ENCODE measurements at places on chromosomes 1 and 21. TPM values are rescaled to one million over a fixed set of nuclear protein-coding genes. Genes with fewer than 3 reads are reported as not detected.

Gene HJV
- not detected for polyA plus RNA-seq

Gene ALDH4A1
- polyA plus RNA-seq = 1.4 TPM

Gene TRIM62
- polyA plus RNA-seq = 7.0 TPM

Gene NID1
- not detected for polyA plus RNA-seq

Gene TDRD5
- polyA plus RNA-seq = not detected

Gene KCNC4
- 2.0 TPM for polyA plus RNA-seq

Gene LRRC38
- not detected for polyA plus RNA-seq

Gene LINGO4
- polyA plus RNA-seq = 0.28 TPM

Gene FCRL2
- polyA plus RNA-seq = not detected

Gene PRAMEF18
- not detected for polyA plus RNA-seq

Gene LRRC41
- 49.9 TPM for polyA plus RNA-seq

Gene NLRP3
- polyA plus RNA-seq = 3.0 TPM

Gene HIPK1
- 19.4 TPM for polyA plus RNA-seq

Gene ANKRD35
- polyA plus RNA-seq = 1.3 TPM

Gene SOX13
- 5.5 TPM for polyA plus RNA-seq

Gene LAX1
- polyA plus RNA-seq = 47.1 TPM

Gene CD84
- 58.1 TPM for polyA plus RNA-seq

Gene RGS13
- polyA plus RNA-seq = not detected

Gene ADAMTS4
- polyA plus RNA-seq = 0.17 TPM

Gene SMCP
- not detected for polyA plus RNA-seq

Gene LCE1C
- polyA plus RNA-seq = not detected

Gene CAPZB
- polyA plus RNA-seq = 540 TPM

Gene SLC2A5
- polyA plus RNA-seq = not detected

Gene GJA5
- not detected for polyA plus RNA-seq

Gene SPAG17
- polyA plus RNA-seq = not detected

Gene C21orf58
- 0.62 TPM for polyA plus RNA-seq

Gene ALX3
- polyA plus RNA-seq = not detected

Gene RAB42
- not detected for polyA plus RNA-seq

Gene MTARC1
- not detected for polyA plus RNA-seq

Gene PRELP
- polyA plus RNA-seq = not detected

Gene SEMA4A
- polyA plus RNA-seq = 10.7 TPM

Gene ARHGEF11
- polyA plus RNA-seq = 4.0 TPM

Measured in CD8-positive, alpha-beta memory T cell (primary cell).